ENCODE measurements at places on chromosomes 2 and 18.

DNA sequence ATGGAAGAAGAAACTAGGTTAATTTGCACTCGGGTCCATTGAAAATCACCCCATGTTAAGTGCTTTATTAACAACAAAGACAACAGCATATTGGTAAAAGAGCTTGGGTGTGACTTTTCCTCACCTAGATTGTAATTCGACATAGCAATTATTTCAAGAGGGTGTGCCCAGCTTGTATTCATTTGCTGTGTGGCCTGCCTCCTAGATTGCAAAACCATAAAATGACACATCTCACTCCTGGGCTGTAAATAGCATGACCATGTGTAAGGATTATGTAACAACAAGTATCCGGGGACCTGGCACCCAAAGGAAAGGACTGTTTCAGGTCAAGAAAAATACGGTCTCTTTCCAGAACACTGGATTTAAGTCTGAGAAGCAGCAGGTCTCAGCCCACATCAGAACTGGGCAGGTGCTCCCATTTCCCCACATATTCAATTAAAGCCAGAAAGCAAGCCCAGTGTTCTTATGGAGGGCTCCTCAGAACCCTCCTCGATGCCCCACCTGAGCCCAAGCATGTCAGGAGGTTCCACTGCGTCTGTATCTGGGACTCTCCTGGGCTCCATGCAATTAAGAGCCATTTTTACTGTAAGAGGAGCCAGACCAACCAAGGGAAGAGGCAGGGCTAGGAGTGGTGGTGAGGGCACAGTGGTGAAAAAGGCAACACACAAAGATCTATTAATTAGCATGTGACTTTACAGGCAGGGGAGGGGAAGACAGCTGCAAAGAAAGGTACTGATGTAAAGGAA lies 39.2 kb downstream of the MREG start:
- no peak overlapping the region for H3K4me3 ChIP-seq
- no peaks in the 10 kb centered on the region for H3K36me3 ChIP-seq
- no peak for DNase-seq

DNA sequence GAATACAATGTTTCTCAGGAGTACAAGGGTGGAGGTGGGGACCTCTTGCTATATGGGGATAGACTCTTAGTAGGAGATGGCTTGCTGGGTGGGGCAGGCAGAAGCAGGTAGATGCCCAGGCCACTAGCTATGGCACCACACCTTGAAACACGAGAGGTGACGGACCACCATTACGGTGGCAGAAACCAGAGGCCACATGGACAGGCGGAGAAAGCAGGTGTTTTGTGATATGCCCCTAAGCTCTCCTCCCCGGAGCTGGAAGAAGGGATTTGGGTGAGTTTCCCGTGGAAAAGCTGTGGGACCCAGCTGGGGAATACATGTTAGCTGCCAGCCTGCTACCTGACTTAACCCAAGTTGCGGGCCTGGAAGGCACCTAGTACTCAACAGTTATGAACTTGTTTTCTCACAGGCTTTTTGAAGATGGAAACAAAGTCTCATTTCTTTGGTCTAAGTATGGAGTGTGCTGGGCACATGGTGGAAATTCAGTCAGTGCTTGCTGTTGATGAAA lies 16.7 kb downstream of the PLA2R1 start:
- H3K36me3 ChIP-seq: no peaks in the 10 kb centered on the region
- H3K27me3 ChIP-seq: no peaks in the 10 kb centered on the region
- no peak overlapping the region for H3K4me3 ChIP-seq
- no peaks in the 10 kb centered on the region for H3K4me1 ChIP-seq
- no peak overlapping the region for H3K27ac ChIP-seq

DNA sequence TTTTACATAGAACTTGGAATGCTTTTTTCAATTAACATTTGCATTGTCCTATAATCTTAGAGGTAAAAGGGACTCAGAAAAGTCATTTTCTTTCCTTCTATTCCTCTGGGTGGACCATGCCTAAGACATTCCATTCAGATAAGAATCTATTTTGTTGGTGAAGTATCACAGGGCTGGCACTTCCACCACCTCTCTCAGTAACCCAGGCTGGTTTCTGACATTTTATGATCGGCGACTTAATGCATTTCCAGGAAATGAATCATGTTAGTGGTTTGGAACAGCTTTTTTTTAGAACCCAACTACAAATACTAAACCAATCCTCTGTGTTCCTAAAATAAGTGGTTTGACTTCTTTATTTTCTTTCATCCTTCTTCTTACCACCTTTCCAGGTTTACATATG lies 27.0 kb downstream of the GAD1 start:
- H3K27ac ChIP-seq: no peak overlapping the region
- no peak overlapping the region for H3K4me3 ChIP-seq
- no peaks in the 10 kb centered on the region for H3K27me3 ChIP-seq
- no peaks in the 10 kb centered on the region for H3K36me3 ChIP-seq
- no peaks in the 10 kb centered on the region for H3K4me1 ChIP-seq

GRCh38 chr18:62894681-62895390 lies 179.5 kb downstream of the PHLPP1 start:
- no peak overlapping the region for H3K27ac ChIP-seq
- H3K4me3 ChIP-seq: no peak overlapping the region
- H3K27me3 ChIP-seq: no peaks in the 10 kb centered on the region
- DNase-seq: no peak

DNA sequence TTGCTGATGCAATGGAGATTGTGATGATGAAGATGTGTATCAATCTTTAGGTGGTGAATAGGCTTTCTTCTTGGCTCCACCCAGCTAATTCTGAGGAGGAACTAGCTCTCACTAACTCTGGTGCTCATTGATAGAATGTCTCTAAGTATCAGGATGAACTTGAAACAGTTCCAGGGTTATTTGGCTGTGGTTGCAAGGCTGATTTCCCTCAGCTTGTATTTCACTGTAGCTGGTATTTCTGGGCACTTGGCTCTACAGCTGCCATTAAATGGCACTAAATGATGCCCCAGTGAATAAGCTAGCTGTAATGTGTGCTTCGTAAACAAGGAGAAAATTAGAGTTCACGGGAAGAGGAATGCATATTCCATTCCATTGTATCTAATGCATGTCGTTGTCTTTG lies 241.2 kb downstream of the RPIA start:
- DNase-seq: no peak
- H3K27ac ChIP-seq: no peak overlapping the region
- H3K4me1 ChIP-seq: no peaks in the 10 kb centered on the region
- H3K36me3 ChIP-seq: no peaks in the 10 kb centered on the region
- H3K27me3 ChIP-seq: no peaks in the 10 kb centered on the region

DNA sequence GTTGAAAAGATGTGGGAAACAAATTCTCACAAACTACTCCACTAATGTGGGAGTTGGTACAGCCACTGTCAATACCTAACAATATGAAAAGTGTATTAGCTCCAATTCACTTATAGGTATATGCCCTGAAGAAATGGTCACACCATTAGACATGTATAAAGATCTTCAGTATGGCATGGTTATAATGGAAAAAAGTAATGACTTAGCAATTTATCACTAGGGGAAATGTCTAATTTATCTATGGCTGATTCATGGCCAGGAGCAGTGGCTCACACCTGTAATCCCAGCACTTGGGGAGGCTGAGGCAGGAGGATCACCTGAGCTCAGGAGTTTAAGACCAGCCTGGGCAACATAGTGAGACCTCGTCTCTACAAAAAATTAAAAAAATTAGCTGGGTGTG lies 52.5 kb downstream of the UGP2 start:
- H3K4me1 ChIP-seq: no peaks in the 10 kb centered on the region
- no peak for DNase-seq
- no peak overlapping the region for H3K27ac ChIP-seq
- no peaks in the 10 kb centered on the region for H3K27me3 ChIP-seq
- H3K4me3 ChIP-seq: no peak overlapping the region

GRCh38 chr2:195730912-195731311 lies 73.9 kb downstream of the SLC39A10 start:
- H3K27me3 ChIP-seq: no peaks in the 10 kb centered on the region
- H3K27ac ChIP-seq: no peak overlapping the region
- H3K4me1 ChIP-seq: no peaks in the 10 kb centered on the region
- peaks cover 22% of the 10 kb centered on the region for H3K36me3 ChIP-seq
- H3K4me3 ChIP-seq: no peak overlapping the region
- DNase-seq: no peak
